Activated CD4-positive, alpha-beta T cell treated with anti-CD3 and anti-CD28 coated beads, Interleukin-10, Interleukin-2, amounts not matched to agents 100 ng/mL and 50 ng/mL, durations not matched to agents 16 hours and 8 hours (primary cell): ENCODE measurements at places on chromosomes 2 and 18.

GRCh38 chr2:108217211-108217610, 22.6 kb upstream of the SULT1C3 start:
- no peak for DNase-seq

GRCh38 chr2:186098821-186099220, 360.2 kb downstream of the FSIP2 start:
- no peak for DNase-seq

DNA sequence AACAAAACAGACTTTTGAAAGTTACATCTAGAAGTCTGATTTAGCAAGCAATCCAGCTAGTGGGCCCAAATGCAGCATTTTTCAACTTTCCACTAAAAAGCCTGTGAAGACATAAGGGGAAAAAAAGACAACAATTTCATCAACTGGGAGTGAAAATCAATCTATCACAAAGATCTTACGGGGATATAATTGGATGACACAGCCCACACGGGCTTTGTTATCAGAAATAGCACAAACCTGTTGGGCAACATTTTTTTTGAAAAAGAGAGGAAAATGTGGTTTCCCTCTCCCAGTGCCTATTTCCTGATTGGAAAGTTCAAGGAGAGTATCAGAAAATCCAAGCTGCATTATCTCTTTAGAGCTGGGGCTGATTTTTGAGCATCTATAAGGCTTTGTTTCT, 132.7 kb downstream of the EVA1A start:
- DNase-seq = no peak

GRCh38 chr2:58515827-58516573, 274.9 kb upstream of the FANCL start:
- peak; percentile 17 for DNase-seq

DNA sequence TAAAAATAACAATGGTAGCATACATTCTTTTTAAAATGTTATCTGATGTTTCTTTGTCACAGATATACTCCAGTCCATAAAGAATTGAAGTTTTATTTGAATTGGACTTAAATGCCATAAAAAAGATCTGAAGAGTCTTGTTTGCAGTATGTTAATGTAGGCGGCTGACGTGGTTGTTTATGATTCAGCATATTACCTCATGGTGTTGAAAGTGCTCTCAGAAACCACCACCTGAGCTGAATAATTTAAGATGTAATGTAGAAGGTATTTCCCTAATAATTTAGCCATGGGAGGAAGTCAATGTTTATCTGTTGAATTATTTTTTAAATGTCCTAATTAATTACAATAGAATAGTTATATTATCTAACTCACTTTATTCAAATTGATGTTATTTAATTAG, 58.6 kb upstream of the CHN1 start:
- no peak for DNase-seq

DNA sequence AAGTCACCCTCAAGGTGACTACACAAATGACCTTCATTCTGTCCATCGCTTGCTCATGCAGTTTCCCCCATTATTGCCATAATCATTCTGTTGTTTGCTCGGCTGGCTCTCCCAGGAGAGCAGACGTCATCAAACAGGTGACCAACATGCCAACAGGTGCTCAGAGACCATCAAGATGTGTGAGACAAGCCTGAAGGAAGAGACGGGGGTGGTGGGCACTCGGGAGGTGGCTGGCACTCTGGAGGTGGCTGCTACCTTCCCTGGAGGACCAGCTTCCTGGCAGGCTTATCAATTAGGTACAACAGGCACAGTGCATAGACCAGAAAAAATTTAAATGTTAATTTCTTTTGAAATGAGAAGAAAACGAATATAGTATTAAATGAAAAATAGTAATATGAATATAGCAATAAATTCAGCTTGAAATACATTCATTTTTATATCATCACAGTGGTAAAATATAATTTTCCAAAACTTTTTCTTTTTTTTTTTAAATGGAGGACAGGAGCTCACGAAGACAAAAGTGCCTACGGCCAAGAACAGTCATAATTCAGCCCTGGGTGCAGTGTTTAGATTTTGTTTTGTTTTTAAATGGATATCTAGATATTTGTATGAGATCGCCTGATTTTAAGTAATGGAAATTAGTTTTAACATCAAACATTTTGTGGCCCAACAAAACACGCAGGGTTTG, 16.9 kb upstream of the HAAO start:
- DNase-seq = no peak

GRCh38 chr2:3970791-3971651, 267.6 kb downstream of the DCDC2C start:
- DNase-seq = no peak

GRCh38 chr18:71075147-71075546, 786.3 kb downstream of the SOCS6 start:
- no peak for DNase-seq

GRCh38 chr18:62329691-62330454, 4.8 kb downstream of the TNFRSF11A start:
- DNase-seq = peak; percentile 55

DNA sequence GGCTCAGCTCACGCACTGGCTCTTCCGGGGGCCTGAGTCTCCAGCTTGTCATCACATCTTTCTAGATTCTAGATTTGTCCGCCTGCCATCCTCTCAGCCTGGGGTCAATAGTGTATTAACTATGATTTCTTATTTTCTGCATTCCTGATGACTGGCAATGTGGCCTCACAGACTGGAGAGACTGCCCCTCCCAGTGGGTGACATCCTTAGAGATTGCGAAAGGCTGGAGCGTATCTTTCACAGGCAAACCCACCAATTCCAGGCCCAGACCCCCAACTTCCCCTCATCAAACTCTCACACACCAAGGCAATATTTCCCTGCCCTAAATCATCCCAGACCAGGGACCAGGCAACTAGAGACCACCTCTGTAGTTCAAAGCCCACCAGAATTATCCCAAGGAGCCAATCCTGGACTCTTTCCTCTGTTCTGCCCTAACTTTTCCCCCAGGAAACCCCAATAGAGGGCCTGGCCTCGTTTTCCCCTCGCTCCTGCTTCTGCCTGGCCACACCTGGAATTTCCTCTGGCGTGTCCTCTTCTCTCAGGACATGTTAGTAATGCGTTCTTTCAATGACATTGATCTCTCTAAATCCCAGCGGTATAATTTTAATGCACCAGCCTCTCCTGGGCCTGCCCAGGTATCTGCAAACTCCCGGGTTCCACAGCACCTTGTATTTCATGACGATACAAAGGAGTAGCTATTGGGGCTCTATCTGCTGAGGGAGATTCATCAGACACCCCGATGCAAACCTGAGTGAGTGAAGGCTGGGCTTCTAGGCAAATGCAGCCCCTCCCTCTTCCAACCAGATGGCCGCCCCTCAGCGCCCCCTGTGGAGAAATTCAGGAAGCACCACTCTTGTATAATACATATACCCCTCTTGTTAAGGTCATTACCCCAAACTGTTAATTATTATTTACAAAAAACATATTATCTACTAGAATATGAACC, 2.4 kb upstream of the KCNF1 start:
- no peak for DNase-seq

DNA sequence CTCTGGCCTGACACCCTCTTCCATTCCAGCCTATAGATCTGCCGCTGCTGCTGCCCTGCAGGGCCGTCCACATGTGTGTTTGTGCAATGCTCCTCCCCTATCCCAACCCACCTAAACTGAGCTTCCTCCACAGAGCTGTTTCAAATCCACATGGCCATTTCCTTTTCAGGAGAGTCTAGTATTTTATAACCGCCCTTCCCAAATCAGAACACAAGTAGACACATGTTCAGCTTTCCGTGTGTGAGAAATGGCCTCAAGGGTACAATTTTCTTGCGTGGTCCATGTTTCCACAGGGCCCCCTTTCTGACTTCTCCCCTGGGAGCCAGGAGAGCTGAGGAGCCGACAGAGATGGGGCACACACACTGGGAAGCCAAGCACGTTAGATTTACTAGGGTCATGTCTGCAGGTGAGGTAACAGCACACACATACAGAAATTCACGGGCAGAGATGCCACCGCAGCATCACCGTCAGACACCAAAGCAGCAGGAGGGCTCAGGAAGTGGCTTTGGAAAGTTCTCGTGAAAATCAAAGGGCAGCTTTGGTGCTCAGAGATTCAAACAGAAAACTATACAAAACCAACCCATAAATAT, 102.9 kb upstream of the TGFA start:
- peak; percentile 12 for DNase-seq

- no peak for DNase-seq
Observed at GRCh38 chr2:62292190-62292589, 96.3 kb downstream of the B3GNT2 start.

DNA sequence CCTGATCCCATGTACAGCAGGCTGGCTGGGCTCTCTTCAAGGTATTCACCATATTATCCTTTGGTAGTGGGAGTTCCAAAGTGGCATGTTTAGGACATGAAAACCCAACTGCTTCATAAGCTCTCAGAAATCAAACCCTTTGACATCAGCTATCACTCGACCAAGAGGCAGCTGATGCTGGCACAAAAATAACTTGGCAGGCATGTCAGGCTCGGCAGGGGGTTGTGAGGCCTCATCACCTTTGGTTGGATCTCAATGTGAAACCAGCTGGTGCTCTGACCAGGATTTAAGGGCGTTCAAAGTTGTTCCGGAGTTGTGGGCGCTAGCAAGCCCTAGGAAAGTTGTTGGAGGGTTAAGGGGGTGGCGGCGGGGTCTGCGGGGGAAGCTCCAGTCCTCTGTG, 171.9 kb downstream of the FHOD3 start:
- no peak for DNase-seq

- DNase-seq = no peak
Observed at GRCh38 chr2:88234760-88235159, 64.6 kb downstream of the THNSL2 start.

GRCh38 chr2:127857265-127857808, 618 bp downstream of the POLR2D start:
- DNase-seq = peak; percentile 37

GRCh38 chr18:32847691-32848090, 74.9 kb upstream of the KLHL14 start:
- DNase-seq = no peak

GRCh38 chr2:44205169-44205568, 36.5 kb downstream of the PPM1B start:
- DNase-seq = peak; percentile 14

- DNase-seq = no peak
Observed at GRCh38 chr2:144170179-144170578, 349.7 kb downstream of the ZEB2 start.

DNA sequence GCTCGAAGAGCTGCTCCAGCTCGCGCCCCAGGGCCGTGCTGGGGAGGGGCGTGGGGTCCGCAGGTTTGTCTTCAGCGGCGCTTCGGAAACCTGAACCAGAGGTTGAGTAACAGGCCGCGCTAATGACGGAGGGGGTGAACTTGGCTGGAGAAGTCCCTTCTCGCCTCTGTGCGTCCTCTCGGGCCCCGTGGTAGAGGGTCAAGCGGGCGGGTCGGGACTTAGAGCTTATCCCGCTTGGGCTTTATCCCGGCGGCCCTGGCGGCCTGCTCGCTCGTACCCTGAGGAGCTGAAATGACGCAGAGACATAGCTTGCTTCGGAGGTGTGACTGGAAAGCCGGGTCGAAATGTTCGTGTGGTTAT, 479 bp downstream of the RNMT start:
- DNase-seq = peak; percentile 34

DNA sequence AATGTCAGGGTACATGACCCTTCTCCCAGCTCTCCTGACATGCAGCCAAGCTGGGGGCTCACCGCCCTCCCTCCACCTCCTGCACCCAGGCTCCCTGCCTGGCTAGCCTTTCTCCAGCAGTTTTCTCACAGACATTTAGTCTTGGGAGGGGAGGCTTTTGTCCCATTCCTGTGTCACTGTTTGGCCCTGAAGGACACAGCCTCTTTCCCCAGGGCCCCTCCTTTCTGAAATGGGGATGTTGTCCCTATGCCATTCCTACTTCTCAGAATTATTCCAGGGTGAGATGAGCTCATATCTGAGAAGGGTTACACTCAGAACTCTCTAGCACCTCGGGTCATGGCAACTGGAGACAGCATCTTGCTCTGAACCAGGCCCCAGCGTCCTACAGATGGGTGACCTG, 47.3 kb upstream of the MRPL33 start:
- no peak for DNase-seq

- no peak for DNase-seq
Observed at GRCh38 chr2:68855550-68855949, 15.6 kb downstream of the BMP10 start.

DNA sequence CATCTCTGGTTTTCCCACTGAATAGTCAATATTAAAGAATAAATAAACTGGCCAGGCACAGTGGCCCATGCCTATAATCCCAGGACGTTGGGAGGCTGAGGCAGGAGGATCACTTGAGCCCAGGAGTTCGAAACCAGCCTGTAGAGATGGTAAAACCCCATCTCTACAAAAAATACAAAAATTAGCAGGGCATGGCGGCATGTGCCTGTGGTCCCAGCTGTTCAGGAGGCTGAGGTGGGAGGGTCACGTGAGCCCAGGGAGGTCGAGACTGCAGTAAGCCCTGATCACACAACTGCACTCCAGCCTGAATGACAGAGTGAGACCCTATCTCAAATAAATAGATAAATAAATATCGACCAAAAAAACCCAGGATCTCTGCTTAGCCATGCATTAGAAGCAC, 50.2 kb upstream of the BIN1 start:
- no peak for DNase-seq

DNA sequence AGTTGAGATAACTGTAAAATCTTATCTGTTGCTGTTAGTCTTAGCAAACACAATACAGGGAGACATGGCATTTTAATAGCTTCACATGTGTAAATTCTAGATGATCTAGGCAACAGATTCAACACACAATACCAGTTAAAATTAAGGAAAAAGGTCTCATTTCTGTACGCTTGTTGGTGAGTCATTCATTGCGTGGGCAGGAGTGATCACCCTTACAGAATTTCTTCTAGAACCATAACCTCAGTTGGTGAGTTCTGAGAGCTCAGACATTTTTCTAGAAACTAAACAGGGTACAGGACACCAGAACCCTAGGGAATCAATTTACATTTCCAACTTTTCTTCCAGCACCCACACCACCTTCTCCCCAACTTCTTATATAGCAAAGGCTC, 81.9 kb downstream of the SLC8A1 start:
- DNase-seq = peak; percentile 6

DNA sequence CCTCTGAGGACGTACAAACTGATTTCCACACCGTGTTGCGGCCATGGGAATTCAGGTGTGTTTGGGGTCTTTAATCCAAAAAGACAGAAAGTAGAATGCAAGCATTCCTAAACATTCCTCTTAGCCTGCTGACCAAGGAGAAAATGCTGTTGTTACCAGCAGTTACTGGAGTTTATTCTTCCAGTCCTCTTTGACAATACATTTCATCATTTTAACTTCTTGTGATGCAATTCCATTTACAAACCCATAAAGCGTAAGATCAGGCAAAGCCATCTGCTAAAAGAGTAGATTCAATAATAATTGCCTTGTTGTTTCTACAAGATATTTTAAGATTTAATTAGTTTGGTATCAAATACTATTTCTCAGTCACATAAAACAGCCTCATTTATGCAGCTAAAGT, 32.7 kb downstream of the SPIRE1 start:
- DNase-seq = no peak

DNA sequence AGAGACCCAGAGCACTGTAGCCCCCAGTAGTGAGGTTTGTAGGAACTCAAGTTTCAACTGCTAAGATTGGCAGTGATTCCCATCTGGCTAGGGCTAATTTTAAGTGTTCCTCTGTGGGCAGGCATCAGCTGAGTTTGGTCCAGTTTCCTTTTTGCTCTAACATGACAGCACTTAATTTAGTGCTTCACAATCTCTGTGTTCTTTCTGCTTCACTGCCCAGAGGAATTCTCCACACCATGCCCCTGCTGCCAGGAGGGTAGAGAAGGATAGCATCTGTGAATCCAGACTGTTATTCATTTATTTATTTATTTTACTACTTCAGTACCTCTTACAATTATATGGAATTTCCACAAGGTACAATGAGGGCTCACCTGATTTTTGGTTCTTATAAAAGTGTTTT, 549.9 kb upstream of the FSIP2 start:
- DNase-seq = no peak

GRCh38 chr2:28101892-28102291, 211.4 kb downstream of the BABAM2 start:
- DNase-seq = no peak
